Heart right ventricle (tissue), 16 donors: ENCODE measurements at places on chromosomes 2 and 18. TPM values are rescaled to one million over a fixed set of nuclear protein-coding genes. Genes with fewer than 3 reads are reported as not detected.

Gene KYNU
- 0.62 TPM for total RNA-seq

Gene CFC1B
- not detected for total RNA-seq

Gene LHCGR
- total RNA-seq: 1.3 TPM

Gene CYP27A1
- total RNA-seq: 12.8 TPM

Gene CDH19
- total RNA-seq: 9.4 TPM

Gene HOXD9
- total RNA-seq: 0.15 TPM

Gene NAB1
- 28.3 TPM for total RNA-seq

Gene TLX2
- total RNA-seq: not detected

Gene FAM161A
- total RNA-seq: 1.4 TPM

Gene C2orf80
- not detected for total RNA-seq

Gene ZSWIM2
- not detected for total RNA-seq

Gene CNDP1
- 0.11 TPM for total RNA-seq

Gene CYP1B1
- 34.1 TPM for total RNA-seq

Gene DNAJC5G
- total RNA-seq: 2.0 TPM

Gene KCNJ3
- total RNA-seq: 1.6 TPM

Gene HTRA2
- total RNA-seq: 21.7 TPM

Gene IL1F10
- total RNA-seq: not detected

Gene DCC
- total RNA-seq: 0.89 TPM
